Melanocyte of skin (primary cell): ENCODE measurements at places on chromosomes 5 and 9. TPM values are rescaled to one million over a fixed set of nuclear protein-coding genes. Genes with fewer than 3 reads are reported as not detected.

AK6 gene
- total RNA-seq = 27.3 and 32.7 TPM in 2 replicates

PCDHGC4 gene
- 1.5 and 1.7 TPM in 2 replicates for total RNA-seq

PCDHB16 gene
- under 0.01 TPM in 1 of 2 replicates, not detected in the other for total RNA-seq

GALNT12 gene
- total RNA-seq = 2.9 and 3.8 TPM in 2 replicates

SH2D3C gene
- total RNA-seq = 0.31 and 1.3 TPM in 2 replicates

BSPRY gene
- 0.34 and 0.36 TPM in 2 replicates for total RNA-seq

SGTB gene
- total RNA-seq = 15.0 and 22.4 TPM in 2 replicates

FEM1C gene
- 24.0 and 37.9 TPM in 2 replicates for total RNA-seq

NMUR2 gene
- total RNA-seq = not detected in 2 replicates

GLDC gene
- 23.3 and 27.5 TPM in 2 replicates for total RNA-seq

ARL14EPL gene
- total RNA-seq = not detected in 2 replicates

KIF4B gene
- under 0.01 TPM in 1 of 2 replicates, not detected in the other for total RNA-seq

BNC2 gene
- total RNA-seq = 67.4 and 74.9 TPM in 2 replicates

ZBED3 gene
- 2.8 and 9.8 TPM in 2 replicates for total RNA-seq

GPR21 gene
- total RNA-seq = 0.67 and 2.9 TPM in 2 replicates

MARVELD2 gene
- total RNA-seq = 1.7 and 2.0 TPM in 2 replicates

EMB gene
- total RNA-seq = 3.1 and 5.1 TPM in 2 replicates

OR2V2 gene
- not detected in 2 replicates for total RNA-seq

HSPA9 gene
- total RNA-seq = 371 and 390 TPM in 2 replicates

MRPS2 gene
- 47.4 and 57.3 TPM in 2 replicates for total RNA-seq

ISCA1 gene
- 32.7 and 35.6 TPM in 2 replicates for total RNA-seq

PTGDS gene
- 1.1 TPM in 1 of 2 replicates, not detected in the other for total RNA-seq

PDE6A gene
- total RNA-seq = under 0.01 TPM in 1 of 2 replicates, not detected in the other

STPG3 gene
- total RNA-seq = not detected in 2 replicates

TAS2R1 gene
- total RNA-seq = not detected in 2 replicates

PAEP gene
- total RNA-seq = 4.9 and 10.0 TPM in 2 replicates

AGXT2 gene
- total RNA-seq = not detected in 2 replicates

PCDHGB2 gene
- 1.0 and 2.5 TPM in 2 replicates for total RNA-seq

PTGER4 gene
- total RNA-seq = 0.34 TPM in 1 of 2 replicates, not detected in the other

CCDC69 gene
- total RNA-seq = 0.62 and 0.67 TPM in 2 replicates

ISL1 gene
- total RNA-seq = not detected in 2 replicates

ATG10 gene
- total RNA-seq = 7.0 and 7.4 TPM in 2 replicates

TMEM174 gene
- total RNA-seq = not detected in 2 replicates

C9orf153 gene
- total RNA-seq = not detected in 2 replicates

CACFD1 gene
- total RNA-seq = 1.4 and 2.7 TPM in 2 replicates

ANP32B gene
- total RNA-seq = 13.0 and 17.3 TPM in 2 replicates

SPATA31A3 gene
- total RNA-seq = not detected in 2 replicates

RGS3 gene
- 3.4 and 13.3 TPM in 2 replicates for total RNA-seq

TSLP gene
- total RNA-seq = not detected in 2 replicates

CCL21 gene
- not detected in 2 replicates for total RNA-seq

HSPB3 gene
- total RNA-seq = not detected in 2 replicates

WDR38 gene
- not detected in 2 replicates for total RNA-seq

DIPK1B gene
- 9.7 and 11.7 TPM in 2 replicates for total RNA-seq

CENPH gene
- 6.5 and 10.3 TPM in 2 replicates for total RNA-seq

DMGDH gene
- 2.1 and 2.2 TPM in 2 replicates for total RNA-seq

CSF1R gene
- total RNA-seq = 0.33 TPM in 1 of 2 replicates, not detected in the other

NR5A1 gene
- not detected in 2 replicates for total RNA-seq

ICE1 gene
- 24.8 and 40.0 TPM in 2 replicates for total RNA-seq

FBXO4 gene
- 6.7 and 9.6 TPM in 2 replicates for total RNA-seq

TGFBR1 gene
- total RNA-seq = 60.2 and 91.6 TPM in 2 replicates

CYLC2 gene
- total RNA-seq = not detected in 2 replicates

TMEM215 gene
- total RNA-seq = under 0.01 TPM in 2 replicates

GLRA1 gene
- not detected in 2 replicates for total RNA-seq

TEX48 gene
- not detected in 2 replicates for total RNA-seq

CXXC5 gene
- total RNA-seq = 7.2 and 39.6 TPM in 2 replicates
